ENCODE measurements at places on chromosomes 3 and 15. TPM values are rescaled to one million over a fixed set of nuclear protein-coding genes. Genes with fewer than 3 reads are reported as not detected.

ARHGEF26 gene
- total RNA-seq: 10.1 TPM

CSPG5 gene
- 47.6 TPM for total RNA-seq

OR5AC2 gene
- not detected for total RNA-seq

MAGEL2 gene
- 3.4 TPM for total RNA-seq

SLC12A1 gene
- 4.0 TPM for total RNA-seq

EFCAB12 gene
- total RNA-seq: 1.3 TPM

MYZAP gene
- 0.64 TPM for total RNA-seq

ATP13A4 gene
- total RNA-seq: 7.3 TPM

All from cerebellum (tissue), 4 donors.